ENCODE measurements at places on chromosomes 11 and 22. TPM values are rescaled to one million over a fixed set of nuclear protein-coding genes. Genes with fewer than 3 reads are reported as not detected.

The LRRN4CL gene
- 45.9 TPM for total RNA-seq

- DNase-seq = no peak
These were observed 36.4 kb upstream of the ACER3 start for GRCh38 chr11:76824083-76824939.

- DNase-seq = peak; percentile 54
These were observed 37.2 kb upstream of the ACER3 start for GRCh38 chr11:76823481-76824028.

The C11orf16 gene
- total RNA-seq = 1.5 TPM

GRCh38 chr11:67287355-67288197 is 1.5 kb upstream of the ANKRD13D start:
- no peak for DNase-seq

The SLC5A1 gene
- total RNA-seq = 0.14 TPM

GRCh38 chr11:69470301-69470700 is 11.2 kb upstream of the LINC01488 start:
- no peak for DNase-seq

DNA sequence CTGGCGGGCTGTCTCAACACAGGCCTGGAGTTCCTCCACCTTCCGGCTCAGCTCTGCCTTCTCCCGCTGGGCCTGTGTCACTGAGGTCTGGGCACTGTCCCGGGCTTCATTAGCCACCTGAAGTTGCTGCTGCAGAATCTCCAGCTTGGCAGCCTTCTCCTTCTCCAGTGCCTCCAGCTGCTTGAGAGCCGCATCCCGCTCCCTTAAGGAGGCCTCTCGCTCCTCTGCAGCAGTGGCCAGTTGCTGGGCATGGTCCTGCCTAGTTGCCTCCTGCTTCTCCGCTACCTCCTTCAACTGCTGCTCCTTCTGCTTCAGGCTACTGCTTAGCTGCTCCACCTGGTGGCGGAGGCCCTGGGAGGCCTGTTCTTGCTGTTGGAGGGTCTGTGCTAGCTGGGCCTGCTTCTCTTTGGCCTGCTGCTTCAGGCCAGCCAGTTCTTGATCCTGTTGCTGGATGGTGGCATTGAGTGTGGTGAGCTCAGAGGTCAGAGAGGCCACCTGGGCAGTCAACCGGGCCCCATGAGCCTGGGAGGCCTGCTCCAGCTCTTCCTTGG is 16.9 kb downstream of the IL18BP start:
- no peak for DNase-seq

The OR5B21 gene
- not detected for total RNA-seq

The EFCAB6 gene
- 7.0 TPM for total RNA-seq

GRCh38 chr11:11366793-11367192 is 13.7 kb upstream of the CSNK2A3 start:
- DNase-seq = no peak

DNA sequence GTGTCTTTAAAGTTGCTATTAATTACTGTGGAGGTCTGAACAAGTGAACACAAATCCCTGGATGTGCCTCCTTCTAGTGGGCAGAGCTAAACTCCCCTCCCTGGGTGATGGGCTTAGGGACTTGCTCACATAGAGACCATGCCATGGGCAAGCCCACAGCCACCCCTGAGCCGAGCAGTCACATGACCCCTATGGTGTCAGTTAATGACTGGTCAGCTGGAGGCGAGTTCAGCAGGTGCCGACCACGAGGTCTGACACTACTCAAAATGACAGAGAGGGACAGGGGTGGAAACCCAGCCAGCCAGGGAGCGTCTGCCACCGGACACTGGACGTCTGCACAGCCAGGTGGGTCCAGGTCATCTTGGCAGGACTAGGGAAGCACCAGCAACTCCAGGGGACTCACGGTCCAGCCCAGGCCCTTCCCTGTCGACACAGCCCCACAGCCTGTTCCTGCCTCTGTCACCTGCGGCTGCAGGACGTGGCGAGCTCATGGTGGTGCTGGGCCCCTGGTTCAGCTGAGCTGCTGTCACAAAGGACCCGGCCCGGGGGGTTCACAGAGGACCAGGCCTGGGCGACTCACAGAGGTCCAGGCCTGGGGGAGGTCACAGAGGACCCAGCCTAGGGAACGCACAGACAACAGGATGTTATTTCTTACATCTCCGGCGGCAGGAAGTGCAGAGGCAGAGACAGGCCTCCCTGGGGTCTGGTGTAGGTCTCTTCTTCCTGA is 135.0 kb downstream of the BRD1 start:
- no peak for DNase-seq

GRCh38 chr11:118319337-118319707 is 14.8 kb downstream of the CD3E start:
- no peak for DNase-seq

The RPS3 gene
- total RNA-seq = 1,947 TPM

DNA sequence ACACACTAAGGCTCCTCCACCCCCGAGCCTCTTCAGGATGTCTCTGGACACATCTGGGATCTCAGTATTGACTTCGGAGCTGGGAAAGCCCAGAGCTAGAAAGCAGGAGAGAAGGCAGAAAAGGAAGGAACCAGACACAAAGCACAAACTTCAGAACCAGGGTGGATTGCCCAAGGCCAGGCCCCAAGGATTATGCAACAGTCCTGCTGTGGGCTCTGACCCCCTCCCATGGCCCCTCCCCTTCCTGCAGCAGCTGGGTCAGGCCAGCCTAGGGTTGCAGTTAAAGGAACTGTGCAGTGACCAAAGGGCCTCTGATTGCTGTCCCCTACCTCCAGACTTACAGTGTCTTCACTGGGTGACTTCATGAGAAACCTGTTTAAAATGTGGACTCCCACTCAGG is 5.3 kb downstream of the KCNE3 start:
- DNase-seq = peak; percentile 80

DNA sequence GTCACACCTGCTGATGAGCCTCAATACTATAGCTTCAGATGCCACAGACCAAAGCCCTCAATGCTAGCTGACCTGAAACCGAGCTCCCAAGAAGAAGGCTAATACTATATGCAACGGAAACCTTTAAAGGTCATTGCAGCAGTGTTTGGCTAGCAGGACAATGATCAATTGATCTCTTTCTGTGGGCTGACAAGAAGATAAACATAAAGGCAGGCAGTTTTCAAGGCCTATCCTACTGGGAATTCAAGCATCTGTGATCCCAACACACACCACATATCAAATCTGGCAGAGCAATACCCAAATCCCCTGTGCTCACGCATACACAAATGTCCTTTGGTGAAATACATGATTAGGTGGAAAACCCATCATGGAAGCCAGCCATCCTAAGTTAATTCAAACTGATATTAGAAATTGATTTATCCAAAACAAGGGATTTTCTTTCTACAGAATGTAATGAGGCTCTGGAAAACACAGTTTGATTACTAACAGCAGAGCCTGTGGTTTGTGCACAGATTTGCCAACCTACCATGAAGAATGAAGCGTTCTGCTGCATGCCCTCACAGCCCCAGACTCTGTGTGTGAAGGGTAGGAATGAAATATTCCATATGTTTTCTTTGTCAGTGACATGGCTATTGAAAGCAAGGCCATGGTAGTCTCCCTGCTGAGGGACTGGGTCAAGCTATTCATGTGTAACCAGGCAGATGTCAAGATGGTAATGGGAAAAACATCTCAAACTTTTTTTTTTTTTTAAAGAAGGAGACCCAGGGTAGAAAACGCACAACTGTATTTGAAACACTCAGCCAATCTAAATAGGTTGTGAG is 12.2 kb downstream of the LGR4 start:
- DNase-seq = no peak

DNA sequence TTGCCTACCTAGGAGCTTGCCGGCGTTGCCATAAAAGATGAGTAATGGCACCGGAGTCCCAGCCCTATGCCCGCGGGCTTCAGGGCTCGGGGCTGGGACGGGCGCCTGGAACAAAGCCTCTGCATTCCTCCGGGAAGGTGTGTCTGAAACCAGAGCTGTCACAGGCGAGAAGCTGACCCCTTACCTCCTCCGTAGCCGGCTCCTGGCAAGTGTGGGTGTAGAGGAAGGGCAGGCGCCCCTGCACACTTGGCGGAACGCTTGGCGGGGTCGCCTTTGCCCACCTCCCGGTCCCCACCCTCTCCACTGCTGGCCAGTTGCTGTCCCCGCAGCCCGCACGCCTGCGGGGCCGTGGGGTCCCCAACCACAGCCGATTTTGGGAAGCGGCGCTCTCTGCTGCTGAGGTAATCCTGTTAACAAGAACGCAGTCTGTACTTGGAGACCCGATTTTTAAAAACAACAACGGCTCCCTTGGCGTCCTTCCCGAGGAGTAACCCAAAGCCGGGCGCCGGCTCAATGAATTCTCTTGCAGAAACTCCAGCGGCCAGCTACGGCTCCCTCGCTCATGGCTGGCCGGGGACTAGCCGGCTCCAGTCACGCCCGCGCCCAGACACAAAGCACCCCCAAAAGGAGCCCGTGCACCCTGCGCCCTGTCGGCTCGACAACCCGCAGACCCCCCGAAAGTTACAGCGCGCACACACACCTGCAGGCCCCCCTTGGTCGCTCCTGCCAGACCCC is 89.2 kb downstream of the PLEKHA7 start:
- peak; percentile 22 for DNase-seq

The FAM118A gene
- total RNA-seq = 38.2 TPM

The ADM2 gene
- not detected for total RNA-seq

- DNase-seq = no peak
These were observed 108.2 kb downstream of the ETS1 start for GRCh38 chr11:128479144-128479543.

GRCh38 chr11:113840932-113841664 is 34.3 kb downstream of the USP28 start:
- DNase-seq = no peak

DNA sequence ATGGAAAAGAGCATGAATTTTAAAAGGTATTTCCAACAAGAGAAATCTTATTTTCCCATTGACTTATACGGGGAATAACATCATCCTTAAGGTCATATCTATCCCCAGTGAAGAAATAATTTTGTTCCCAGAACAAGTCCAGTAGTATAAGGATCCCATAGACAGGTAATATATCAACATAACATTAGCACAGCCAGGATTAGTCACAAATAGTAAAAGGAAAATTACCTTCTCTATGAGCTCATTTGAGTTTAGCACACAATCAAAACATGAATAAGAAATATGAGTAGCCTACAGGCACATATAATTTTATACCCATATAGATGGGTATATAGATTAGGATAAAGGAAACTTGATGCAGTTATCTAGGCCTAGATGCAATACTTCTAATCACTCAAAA is 2.8 kb upstream of the OR52K1 start:
- no peak for DNase-seq

- no peak for DNase-seq
These were observed 73.2 kb downstream of the GGTLC2 start for GRCh38 chr22:22717664-22718063.

The FZD4 gene
- 77.6 TPM for total RNA-seq

DNA sequence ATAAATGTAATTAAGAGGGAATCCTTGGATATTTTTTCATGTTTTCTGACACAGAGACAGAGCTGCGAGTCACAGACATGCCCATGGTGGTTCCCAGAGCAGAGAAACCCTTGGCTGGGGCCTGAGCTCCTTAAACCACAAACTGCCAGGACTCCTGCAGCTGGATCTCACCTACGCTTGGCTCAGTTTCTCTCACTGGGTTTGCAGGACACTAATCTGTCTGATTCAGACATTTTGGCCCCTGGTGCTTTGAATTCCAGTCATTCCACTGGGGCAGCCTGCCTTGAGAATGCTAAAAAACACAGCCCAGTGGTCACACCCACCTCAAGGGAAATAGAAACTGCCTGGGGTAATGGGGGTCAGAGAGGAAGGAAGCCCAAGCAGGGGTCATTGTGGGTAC is 122.6 kb downstream of the CCDC81 start:
- no peak for DNase-seq

DNA sequence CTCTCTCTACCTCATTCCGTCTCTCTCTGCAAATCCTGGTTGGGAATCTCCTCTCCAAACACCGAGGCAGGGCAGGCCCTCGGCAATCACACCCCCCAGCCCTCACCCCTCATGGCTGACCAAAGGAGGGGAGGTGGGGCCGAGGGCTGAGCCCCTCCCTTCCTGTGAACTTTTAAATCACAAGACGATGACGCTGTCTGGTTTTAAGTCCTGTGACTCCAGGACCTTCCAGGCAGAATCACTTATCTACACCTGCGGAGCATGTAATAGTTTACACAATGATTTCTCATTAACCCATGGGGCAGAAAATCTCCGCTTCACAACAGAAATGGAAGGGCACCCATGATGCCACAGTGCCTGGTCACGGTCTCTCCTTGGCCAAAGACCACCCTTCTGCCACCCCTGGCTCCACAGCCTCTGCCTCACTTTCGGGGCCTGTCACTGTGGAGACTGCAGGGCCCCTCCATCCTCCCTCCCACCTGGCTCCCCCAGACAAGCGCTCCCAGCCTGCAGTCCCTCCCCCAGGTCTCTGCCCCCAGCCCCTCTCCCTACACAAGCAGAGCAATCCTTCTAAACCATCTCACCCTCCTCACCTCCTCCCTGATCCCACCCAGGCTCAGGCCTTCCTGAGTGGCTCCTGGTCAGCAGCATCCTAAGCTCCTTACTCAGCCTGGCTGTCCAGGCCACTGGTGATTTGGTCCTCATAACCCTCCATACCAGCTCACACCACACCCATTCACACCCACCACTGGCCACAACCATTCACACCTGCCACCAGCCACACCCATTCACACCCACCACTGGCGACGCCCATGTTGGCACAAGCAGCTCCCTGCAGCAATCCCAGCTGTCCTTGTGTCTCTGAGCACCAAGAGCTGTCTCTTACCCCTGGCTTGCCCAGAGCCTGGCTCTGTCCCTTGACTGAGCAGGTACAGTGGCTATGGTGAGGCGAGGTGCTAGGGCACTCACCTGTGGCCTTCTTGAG is 30.7 kb upstream of the ARFGAP3 start:
- no peak for DNase-seq

The NRXN2 gene
- 22.9 TPM for total RNA-seq

The PGA5 gene
- total RNA-seq = not detected

GRCh38 chr11:14417617-14418374 is 58.8 kb upstream of the RRAS2 start:
- no peak for DNase-seq

DNA sequence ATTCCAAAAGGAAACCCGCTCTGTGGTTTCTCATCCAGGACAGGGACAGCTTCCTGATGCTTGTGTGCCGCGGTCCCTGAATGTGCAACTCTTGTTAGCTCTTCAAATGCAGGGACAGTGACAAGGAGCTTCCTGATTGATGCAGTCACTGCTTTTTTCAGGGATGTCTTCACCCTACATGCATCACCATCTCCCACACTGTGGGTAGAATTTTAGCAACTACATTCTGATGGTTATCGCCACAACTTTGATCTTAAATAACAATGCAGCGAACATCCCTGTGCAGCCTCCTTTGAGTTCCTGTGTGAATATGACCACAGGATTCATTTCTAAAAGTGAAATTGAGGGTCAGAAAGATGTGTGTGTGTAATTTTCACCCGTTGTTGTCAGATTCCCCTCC is 115.0 kb downstream of the GGTLC2 start:
- no peak for DNase-seq

GRCh38 chr11:75450826-75451821 is 18.1 kb upstream of the KLHL35 start:
- no peak for DNase-seq
